ELR (cell line): ENCODE measurements at places on chromosomes 12 and 14.

GRCh38 chr12:122895320-122895703, 612 bp downstream of the VPS37B start:
- peak; percentile 48 for DNase-seq

- DNase-seq, result peak; percentile 52
These were observed 318.1 kb downstream of the AEBP2 start for GRCh38 chr12:19757317-19757877.

DNA sequence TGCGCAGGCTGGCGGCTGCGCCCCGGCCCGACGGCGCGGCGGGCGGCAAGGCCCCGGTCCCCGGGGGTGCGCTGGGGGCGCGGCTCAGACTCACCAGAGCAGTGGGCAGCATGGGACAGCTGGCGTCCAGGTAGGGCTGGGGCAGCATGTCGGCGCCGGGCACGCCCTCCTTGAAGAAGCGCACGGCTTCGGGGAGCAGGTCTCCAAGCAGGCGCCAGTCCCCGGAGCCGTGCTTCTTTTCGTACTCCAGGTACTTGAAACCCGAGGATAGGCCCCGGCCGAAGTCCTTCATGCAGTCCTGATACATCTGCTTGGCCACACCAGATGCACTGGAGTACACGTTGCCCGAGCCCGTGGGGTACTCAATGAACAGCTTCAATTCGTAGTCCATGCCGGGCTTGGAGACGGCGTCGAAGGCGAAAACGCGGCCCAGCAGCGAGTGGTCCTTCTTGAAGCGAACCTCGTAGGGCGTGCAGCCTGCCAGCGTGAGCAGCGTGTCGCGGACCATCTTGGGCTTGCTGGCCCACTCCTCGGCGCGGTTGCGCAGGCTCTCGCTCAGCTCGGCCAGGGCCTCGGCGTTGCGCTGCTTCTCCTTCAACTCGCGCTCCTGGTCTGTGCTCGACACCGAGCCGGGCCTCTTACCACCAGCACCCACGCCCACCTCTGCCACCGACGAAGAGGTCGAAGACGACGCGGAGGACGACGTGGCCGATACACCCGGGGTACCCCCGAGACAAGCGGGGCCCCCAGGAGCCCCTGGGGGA, 2.2 kb downstream of the IRF2BPL start:
- peak; percentile 64 for DNase-seq

- no peak for DNase-seq
These were observed 27.0 kb upstream of the HIGD1C start for GRCh38 chr12:50925342-50925651.

DNA sequence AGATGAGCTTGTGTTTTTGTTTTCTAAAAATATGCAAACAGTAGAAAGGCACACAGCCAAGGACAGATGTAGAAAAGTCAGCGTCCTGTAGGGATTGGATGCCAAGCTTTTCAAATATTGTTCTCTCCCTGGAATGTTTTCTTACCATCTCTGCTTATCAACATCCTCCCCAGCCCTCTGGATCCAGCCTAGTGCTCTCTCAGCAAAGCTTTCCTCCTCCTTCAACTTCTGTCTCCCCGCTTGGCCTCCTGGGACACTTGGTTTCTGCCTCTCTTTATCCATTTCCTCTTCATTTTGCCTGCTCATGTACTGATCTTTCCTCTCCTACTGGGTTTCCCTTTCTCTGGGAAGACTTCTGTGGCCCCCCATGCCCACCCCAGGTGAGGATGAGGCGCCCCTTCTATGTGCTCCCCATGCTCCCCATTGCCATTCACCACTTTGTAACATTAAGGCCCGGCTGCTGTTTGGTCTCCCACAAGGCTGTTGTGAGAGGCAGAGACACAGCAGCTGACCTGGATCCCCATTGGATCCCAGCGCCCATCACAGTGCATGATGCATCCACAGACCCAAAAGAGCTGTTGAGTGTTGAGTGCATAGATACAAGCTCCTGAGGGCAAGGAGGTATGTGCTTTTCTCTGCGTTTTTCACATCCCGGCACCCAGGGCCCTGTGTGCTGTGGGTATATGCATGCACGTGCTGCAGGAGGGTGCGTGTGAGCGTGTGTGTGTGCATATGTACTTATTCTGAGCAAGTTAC, 38.2 kb downstream of the EVL start:
- no peak for DNase-seq

GRCh38 chr14:55580470-55581341, 699 bp downstream of the KTN1 start:
- DNase-seq, result peak; percentile 70

DNA sequence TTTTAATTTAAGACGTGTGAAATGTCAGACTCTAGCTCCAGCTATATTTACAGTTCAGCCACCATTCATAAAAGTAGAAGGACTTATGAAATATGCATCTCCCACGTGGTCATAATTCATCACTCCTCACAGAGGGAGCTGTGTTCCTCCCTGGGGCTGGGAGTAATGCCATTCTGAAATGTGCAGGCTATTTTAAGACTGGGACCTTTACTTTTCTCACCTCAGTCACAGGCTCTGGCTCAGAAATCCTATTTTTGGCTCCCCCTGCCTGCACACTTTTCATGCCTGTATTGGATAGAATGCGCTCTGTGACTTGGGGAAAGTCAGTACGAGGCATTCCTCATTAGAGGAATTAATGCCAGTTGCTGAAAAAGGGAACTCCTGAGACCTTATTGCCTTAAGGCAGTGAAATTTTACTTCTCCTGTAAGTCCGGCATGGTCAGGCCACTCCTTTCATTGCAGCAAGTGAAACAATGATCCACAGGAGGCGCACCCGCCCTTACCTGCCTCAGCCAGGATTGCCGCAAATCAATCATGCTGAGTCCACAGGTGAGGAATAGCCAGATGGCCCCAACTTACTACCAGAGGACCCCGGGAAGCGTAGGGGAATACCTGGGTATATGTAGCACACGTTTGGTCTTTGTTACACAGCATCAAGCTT, 1133.2 kb upstream of the TMEM132C start:
- no peak for DNase-seq

DNA sequence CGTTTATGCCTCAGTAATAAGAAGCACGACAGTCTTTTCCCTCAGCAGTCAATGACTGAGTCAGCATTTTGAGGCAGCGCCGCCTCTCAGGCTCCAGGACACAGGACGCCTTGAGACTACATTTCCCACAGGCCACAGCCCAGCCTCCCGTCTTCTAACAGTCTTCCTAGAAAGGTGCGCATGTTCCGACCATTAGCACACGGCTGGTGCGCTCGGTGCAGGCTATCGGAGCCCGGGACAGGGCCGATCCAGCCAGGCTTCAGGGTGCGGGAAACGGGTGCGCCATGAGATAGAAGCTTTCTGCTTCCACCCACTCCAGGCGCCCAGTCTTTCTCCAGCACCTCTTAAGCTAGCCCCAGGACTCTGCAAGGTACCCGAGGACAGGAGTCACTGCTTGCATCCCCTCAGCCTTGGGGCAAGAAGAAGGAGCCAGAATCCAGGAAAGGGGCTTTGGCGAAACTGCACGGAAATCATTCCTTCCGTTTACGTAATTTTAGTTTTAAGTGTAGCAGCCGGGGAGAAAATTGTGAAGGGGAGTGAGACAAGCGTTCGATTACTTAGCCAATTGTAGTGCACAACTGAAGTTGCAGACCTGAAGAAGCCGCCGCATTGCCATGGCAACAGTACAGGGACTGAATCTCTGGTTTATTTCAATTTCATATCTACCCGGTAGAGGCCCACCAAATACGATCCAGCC, 54.0 kb downstream of the ZNF641 start:
- peak; percentile 58 for DNase-seq

DNA sequence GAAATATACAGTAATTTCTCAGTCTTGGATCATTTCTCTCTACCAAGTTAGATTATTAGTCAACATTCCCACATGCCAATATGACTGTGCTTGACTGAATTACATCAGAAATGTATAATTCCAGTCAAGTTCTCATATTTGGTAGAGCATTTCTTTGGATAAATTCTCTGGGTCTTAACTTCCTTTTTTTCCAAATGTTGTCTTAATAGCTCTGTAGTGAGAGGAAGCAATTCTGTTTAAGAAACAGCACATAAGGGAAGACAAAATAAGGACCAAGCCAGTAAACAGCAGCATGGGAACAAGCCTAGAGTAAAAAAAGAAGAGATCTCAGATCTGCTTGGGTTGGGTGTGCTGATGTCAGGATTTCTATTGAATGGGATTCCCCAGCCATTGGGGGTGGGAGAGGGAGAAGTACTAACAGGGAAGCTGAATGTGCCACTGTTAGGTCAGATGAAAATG, 14.2 kb upstream of the DYRK2 start:
- DNase-seq, result no peak

GRCh38 chr12:62712681-62713573, 222.0 kb downstream of the PPM1H start:
- DNase-seq, result no peak

DNA sequence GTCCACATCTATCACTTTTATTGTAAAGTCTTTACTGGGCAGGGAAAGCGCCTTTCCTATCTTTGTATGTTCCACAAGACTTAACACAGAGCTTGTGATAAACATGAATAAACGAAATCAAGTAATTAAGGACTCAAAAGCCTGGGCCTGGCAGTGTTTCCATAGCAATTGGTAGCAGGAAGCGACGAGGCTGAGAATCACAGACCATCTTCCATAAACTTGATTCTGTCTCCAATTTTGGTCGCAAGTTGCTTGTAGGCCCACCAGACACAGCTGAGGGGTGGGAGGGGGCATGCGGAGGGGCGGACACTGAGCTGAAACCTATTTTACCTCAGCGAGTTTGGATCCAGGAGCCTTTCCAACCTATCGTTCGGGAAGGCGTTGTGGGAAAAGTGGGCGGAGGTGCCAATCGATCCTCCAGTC, 302 bp downstream of the CCDC38 start:
- DNase-seq, result no peak

DNA sequence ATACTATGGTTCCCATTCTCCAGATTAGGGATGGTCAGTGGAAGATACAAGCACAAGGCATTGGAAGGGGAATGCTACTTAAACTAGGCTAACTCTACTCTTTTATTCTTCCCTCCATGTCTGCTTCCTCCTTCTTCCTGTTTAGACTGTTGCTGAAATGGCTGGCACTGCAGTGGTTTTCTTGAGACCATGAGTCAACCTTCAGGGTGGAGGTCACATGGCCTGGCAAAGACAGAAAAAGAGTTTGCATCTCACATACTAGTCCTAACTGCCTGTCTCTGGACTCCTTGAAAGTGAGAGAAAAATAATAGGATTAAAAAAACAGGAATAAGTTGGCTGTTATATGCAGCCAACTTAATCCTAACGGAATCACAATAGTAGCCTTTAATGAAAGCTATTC, 37.0 kb downstream of the ALDH1L2 start:
- peak; percentile 29 for DNase-seq

- peak; percentile 33 for DNase-seq
These were observed 9.9 kb upstream of the PTHLH start for GRCh38 chr12:27982385-27982784.

GRCh38 chr14:93034671-93034994, 81.1 kb downstream of the ITPK1 start:
- DNase-seq, result no peak

GRCh38 chr12:61043838-61044237, 1216.4 kb upstream of the USP15 start:
- no peak for DNase-seq

GRCh38 chr12:8045952-8046944, 13.7 kb downstream of the FOXJ2 start:
- peak; percentile 79 for DNase-seq

GRCh38 chr14:103542605-103543088, 13.7 kb downstream of the TRMT61A start:
- DNase-seq, result no peak

GRCh38 chr12:32126720-32127119, 20.1 kb downstream of the BICD1 start:
- peak; percentile 89 for DNase-seq

- no peak for DNase-seq
These were observed 33.1 kb downstream of the MAPK1IP1L start for GRCh38 chr14:55084401-55085059.

DNA sequence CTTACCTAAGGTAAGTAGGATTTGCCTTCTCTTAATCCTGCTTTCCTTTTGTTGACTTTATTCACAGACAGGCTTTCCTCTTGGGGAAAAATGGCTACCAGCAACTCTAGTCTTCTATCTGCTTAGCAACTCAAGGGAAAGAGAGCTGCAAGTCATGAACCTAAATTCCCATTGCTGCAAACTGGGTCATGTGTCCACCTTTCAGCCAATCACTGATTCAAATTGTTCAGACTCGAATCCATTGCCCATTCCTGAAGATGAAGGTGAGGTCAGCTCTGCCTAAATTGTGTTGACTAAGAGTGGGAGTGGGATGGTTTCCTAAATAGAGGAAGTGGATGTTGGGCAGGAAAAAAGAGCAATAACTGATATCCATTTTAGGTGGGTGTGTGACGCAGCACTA, 7.7 kb downstream of the FBXW8 start:
- no peak for DNase-seq

GRCh38 chr14:85947461-85948139, 417.7 kb downstream of the FLRT2 start:
- DNase-seq, result no peak

GRCh38 chr12:47944685-47945340, 18.6 kb upstream of the TMEM106C start:
- no peak for DNase-seq

GRCh38 chr12:131908092-131909080, 14.0 kb downstream of the ULK1 start:
- no peak for DNase-seq

GRCh38 chr14:74886001-74886400, 4.3 kb downstream of the DLST start:
- DNase-seq, result peak; percentile 74

DNA sequence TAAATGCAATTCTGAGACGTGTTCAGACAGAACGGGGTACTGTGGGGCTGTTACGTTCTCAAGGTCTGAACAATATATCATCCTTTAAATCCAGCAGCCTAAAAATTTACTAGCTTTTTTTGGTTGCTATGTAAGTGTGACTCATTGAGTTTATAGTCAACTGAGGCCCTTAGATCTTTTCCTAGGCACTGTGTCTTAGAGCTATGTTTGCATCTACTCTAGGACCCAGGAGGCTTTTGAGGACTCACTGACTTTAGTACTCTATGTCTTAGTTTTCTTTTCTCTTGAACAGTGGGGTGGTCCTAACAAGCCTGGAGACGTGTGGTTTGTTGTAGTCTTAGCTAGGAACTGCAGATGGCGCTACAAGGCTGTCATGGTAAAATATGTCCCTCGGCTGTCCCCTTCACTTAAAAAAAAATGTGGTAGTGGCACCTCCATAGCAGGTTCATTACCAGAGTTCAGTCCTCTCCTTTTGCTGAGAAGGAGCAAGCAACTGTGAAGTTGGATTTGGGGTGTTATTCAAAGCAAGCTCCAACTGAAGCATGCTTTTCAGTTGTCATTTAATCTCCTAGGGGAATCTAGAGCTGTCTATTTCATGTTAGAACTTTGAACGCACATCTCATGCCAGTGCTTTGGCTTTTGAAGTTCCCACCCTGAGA, 8.7 kb upstream of the SPATS2 start:
- DNase-seq, result peak; percentile 78

- DNase-seq, result no peak
These were observed 478.8 kb downstream of the LRIG3 start for GRCh38 chr12:58441483-58441882.
